CD4-positive, alpha-beta T cell treated with Interleukin-1 beta for 1 hour (primary cell): ENCODE measurements at places on chromosomes 13 and 19.

DNA sequence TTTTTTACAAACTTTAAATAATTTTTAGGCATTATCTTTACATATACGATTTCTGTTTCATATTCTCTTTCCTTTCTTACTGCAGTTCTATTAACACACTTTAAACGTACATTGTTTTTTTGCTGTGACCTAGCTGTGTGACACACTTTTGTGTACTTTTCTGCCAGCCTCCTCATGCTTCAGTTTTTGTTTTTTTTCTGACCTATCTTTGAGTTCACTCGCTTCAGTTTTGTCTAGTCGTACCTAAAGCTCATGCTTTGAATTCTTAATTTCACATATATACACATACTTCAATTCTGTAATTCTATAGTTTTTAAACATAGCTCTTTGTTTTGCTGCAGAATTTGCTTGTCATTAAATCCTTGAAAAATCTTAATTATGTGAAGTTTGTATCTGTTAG lies 150.4 kb downstream of the PDS5B start:
- DNase-seq = peak; percentile 12

GRCh38 chr19:14940266-14940665 lies 1.0 kb upstream of the OR7C2 start:
- no peak for DNase-seq

DNA sequence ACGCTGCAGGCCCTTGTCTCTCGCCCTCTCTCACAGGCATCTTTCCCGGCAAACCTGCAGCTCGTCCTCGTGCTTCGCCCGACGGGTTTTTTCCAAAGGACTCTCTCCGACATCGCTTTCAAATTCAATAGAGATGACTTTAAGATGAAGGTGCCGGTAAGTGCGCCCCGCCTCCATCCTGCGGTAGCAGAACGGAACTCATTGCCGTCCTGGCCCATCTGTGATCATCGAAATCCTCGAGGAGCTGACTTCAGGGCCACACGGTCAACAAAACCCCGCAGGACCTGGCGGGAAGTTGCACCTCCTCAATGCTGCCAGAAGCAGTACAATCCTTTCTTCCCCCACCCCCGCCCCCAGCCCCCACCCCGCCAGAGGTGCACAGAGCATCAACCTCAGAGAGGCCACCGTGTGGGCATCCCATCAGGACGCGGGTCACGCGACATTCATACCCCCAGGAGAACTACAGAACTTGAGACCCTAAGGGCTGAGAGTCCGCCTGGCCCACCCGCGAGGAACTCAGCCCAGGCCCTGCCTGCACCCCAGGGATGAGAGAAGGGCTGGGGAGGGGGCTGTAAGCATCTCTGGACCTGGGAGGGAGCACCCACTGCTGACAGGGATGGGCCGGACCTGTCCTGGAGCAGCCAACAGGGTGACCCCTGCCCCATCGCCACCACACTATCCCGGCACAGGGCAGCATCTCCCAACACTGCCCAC lies 44.9 kb upstream of the F7 start:
- no peak for DNase-seq

GRCh38 chr13:29767006-29767405 lies 83.4 kb downstream of the UBL3 start:
- DNase-seq = no peak

DNA sequence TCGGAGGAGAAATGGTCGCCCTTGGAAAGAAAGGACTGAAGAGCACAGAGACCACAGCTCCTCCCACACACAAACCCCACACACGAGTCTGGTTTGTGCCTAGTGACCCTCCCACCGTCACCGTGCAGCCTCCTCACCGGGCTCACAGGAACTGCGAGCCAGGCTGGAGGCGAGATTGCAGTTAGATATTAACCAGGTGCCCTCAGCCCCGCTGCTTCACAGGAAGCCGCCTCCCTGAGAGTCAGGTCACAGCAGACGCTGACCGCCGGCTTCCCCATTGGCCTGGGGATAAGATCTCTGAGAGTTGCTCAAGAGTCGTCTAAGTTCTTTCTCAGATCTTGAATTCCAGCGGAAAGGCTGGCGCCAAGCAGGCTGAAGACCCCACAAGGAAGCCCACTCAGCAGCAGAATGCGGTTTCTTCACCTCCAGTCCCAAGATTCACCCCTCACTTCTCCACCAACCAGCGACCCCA lies 870 bp downstream of the ZNF44 start:
- DNase-seq = peak; percentile 60

DNA sequence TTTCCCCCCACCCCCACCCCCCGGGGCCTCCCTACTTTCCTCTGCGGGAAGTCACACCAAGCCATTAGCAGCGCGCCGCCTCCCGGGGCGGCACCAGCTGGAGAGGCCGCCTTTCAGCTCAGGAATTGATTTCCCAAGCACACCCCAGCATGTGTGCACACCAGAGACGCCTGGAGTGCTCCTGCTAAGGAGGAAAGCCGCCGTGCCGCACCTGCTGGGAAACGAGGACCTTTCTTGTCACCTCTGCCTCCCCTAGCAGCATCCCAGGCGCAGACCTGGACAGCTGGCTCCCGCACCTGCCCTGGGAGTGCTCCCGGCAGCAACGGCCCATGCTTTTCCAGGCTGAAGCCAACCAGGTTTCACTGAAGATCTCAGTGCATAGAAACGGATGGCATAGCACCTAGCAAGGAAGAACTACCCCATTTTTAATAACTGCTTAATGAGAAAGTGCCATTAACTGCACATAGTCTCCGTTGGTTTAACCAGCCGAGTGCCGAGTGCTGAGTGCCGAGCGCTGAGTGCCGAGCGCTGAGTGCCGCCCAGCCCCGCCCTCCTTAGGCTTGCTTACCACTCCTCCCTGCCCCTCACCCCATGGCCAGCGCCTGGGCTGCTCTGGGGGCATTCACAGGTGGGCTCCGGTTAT lies 165.0 kb downstream of the USP12 start:
- DNase-seq = no peak

- DNase-seq = no peak
These were observed 844 bp downstream of the ZNF543 start for GRCh38 chr19:57321116-57321515.

GRCh38 chr19:38734176-38734425 lies 10.2 kb downstream of the CAPN12 start:
- DNase-seq = no peak

- DNase-seq = no peak
These were observed 1528.2 kb downstream of the EFNB2 start for GRCh38 chr13:105007166-105007808.

DNA sequence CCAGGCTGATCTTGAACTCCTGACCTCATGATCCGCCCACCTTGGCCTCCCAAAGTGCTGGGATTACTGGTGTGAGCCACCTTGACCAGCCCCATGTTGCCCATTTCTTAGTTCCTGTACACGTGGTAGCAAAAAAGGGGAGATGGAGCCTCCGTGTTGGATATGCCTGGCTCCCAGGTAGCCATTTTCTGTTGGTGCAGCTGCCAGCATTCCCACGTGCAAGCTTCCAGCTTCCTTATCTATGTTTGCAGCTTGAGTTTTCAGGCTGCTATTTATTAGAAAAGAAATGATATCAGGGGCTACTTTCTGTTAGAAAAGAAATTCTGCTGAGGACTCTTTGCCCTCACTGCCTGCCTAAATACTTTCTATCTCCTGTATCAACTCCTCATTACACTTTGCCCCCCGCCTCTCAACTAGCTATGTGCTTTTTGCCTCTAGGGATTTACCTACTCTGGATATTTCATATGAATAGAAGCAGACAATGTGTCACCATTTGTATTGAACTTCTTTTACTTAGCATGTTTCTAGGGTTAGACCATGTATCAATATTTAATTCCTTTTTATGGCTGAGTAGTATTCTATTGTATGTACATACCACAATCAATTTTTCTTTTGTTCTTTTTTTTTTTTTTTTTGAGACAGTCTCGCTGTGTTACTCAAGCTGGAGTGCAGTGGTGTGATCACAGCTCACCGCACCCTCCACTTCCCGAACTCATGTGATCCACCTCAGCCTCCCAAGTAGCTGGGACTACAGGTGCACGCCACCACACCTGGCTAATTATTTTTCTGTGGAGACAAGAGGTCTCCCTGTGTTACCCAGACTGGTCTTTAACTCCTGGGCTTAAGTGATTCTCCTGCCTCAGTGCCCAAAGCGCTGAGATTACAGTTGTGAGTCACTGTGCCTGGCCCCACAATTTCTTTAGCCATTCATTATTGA lies 3.4 kb upstream of the TMED1 start:
- no peak for DNase-seq

- no peak for DNase-seq
These were observed 4.7 kb downstream of the PTH2 start for GRCh38 chr19:49418511-49418910.
